ENCODE measurements at places on chromosomes 7 and 10.

- no peak for DNase-seq
Measured at GRCh38 chr7:129678606-129679005, 67.1 kb downstream of the NRF1 start.

DNA sequence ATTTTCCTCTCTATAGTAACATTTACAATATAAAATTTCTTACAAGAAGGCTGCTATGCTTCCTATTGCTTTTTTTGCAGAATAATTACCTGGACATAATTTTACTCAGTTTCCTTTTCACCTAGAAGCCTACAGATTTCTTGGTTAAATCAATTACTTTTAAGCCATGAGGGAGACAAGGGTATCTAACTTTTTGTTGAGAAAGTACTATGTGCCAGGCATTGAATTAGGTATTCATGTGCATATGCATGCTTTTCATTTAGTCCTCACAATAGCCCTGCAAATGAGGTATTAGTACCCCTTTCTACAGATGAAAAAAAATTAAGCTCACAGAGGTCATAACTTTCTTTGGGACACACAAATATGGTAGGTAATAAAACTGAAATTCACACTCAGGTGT is 16.4 kb downstream of the PCGF6 start:
- DNase-seq: no peak

GRCh38 chr7:101588131-101588935 is 40.8 kb downstream of the MYL10 start:
- DNase-seq: no peak

- DNase-seq: no peak
Measured at GRCh38 chr7:471191-471865, 48.3 kb downstream of the PDGFA start.

DNA sequence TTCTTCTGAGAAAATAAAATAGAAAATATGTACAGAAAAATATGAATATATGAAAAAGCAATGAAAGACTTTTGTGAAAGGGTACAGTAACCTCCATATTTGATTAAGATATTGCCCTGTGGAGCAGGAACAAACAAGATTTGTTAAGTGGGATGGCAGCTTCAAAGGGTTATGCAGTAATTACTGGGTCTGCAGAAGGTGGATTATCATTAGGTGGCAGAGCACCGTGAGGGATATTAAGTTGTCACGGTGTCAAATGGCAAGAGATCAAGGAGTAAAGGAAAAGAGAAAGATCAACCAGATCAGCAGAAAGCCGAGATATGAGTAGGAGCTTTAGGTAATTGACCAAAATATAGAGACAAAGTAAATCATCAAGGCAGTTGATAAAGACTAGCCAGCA is 44.1 kb downstream of the DGKB start:
- no peak for DNase-seq

DNA sequence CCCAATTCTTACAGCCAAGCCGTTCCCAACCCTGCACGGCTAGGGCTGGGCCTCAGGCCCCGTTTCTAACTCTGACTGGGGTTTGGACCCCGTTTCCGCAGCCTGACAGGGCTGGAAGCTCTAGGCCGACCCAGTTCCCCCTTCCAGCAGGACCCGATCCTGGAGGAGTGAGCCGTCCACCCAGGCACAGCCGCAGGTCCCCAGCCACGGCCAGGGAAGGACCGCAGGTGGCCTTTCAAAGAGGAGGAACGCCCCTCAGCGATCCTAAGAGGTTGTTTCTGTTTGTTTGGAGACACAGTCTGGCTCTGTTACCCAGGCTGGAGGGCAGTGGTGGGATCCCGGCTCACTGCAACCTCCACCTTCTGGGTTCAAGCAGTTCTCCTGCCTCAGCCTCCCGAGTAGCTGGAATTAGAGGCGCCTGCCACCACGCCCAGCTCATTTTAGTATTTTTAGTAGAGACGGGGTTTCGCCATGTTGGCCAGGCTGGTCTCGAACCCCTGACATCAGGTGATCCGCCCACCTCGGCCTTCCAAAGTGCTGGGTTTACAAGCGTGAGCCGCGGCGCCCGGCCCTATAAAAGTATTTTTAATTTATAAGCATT is 778 bp upstream of the GET4 start:
- no peak for DNase-seq
